Left kidney (tissue), 8 donors: ENCODE measurements at places on chromosomes 7 and 10.

- no peak for DNase-seq
These were observed 2.2 kb upstream of the VIM start for GRCh38 chr10:17225808-17226207.

DNA sequence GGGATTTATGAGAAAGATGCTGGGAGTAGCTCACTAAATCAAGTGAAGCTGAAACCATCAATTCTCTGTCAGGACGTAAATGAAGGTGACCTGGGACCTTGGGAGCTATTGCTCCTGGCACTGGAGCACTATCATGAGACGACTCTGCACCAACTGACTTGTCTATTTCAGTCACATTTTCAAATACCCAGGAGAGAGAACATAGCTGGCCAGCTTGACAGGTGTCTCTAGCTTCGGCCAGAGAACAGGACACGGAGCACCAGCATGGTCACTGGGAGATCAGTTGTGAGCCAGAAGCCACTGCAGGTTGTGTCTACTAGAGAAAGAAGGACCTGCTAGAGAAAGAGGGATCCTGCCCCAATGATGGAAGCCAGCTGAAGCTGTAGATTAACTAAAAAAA is 17.4 kb upstream of the ATOH7 start:
- DNase-seq, result no peak

GRCh38 chr10:77566236-77566635 is 71.4 kb downstream of the KCNMA1 start:
- DNase-seq, result no peak

GRCh38 chr7:104793066-104793465 is 220.9 kb upstream of the KMT2E start:
- DNase-seq, result no peak

- no peak for DNase-seq
These were observed 3.0 kb downstream of the SEMA4G start for GRCh38 chr10:100972115-100972903.

GRCh38 chr7:6375348-6376101 is 72.2 kb downstream of the DAGLB start:
- no peak for DNase-seq

GRCh38 chr10:104321725-104322415 is 16.4 kb downstream of the ITPRIP start:
- no peak for DNase-seq

DNA sequence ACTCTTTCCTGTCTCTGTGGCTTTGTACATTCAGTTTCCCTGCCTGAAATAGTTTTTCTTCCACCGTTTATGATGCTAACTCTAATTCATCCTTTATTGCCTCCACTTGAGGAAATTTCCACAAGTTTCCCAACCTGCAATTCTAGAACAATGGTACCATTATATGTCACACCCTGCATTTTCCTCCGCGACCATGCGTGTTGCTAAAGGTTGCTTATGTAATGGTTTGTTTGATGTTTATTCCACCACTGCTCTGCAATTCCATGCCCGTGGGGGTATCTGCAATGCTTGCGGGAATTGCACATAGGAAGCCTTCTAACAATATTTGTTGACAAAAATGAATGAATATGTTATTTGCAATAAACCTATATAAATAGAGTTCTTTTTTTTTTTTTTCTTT is 69.5 kb upstream of the ST8SIA6 start:
- no peak for DNase-seq

- DNase-seq, result no peak
These were observed 5.2 kb downstream of the FAM133B start for GRCh38 chr7:92584953-92585352.

DNA sequence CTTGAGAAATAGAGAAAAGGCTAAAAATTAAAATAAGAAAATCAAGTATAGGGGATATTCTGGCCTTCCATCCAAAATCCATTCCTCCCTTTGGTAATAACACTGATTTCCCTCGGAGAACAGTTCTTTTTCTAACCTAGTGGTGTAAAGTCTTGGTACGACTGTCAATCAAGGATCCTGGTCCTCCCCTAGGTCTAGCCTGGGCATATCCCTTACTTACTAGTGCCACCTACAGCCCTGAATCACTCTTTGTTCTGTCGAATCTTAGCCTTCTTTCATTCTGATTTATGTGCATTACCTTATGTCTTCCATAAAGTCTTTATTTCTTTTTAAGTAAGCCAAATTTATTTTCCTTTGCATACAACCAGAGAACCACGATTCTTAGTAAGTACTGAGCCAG is 298.7 kb upstream of the LRRTM3 start:
- no peak for DNase-seq

GRCh38 chr10:96890172-96890513 is 58.0 kb downstream of the LCOR start:
- DNase-seq, result no peak

DNA sequence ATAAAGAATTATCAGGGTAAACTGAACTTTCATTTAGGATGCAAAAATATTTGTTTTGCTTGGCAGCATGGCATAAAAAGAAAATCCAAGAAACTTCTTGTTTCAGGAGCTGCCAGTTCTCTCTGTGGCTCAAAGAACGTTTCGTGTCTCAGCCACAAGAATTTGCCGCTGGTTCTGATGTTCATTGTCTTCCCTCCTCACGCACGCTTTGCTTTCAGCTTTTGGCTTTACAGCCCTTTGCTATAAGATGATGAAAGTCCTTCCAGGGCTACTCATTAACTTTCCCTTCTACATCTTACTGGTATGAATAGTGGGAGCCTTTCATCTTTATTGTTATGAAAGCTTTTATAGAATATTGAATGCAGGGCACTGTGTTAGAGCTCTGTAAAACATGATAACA is 124.7 kb downstream of the BICC1 start:
- no peak for DNase-seq

DNA sequence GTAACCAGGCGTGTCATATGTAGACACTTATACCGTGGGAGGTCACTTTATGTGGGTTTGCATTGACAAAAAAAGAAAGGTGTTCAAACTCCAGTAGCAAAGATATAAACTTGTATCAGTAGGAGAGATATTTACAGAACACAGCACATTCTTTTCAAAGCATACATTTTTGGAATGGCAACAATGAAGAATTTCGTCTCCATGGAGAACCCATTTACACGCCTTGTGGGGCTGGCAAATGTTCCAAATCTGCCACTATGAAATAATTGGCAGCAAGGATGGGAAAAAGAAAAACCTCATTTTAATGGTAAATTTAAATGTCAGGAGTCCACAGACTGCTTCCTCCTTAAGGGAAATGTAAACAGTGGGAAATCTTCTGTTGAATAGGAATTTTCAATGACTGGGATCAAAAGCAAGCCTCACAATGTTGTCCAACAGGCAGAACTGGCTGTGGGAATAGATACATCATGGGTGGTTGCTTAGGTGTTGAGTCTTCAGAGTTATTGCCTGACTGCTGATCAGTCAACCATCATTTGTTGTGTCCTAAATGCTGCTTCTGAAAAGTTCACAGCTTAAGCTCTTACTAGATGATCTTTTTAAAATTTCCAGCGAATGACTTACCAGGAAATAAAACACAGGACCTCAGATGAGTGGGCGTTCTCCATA is 256.6 kb upstream of the SEMA3C start:
- no peak for DNase-seq

GRCh38 chr10:33698033-33698432 is 363.6 kb upstream of the NRP1 start:
- DNase-seq, result no peak

GRCh38 chr7:81231301-81231838 is 312.5 kb upstream of the SEMA3C start:
- DNase-seq, result no peak

- peak; percentile 90 for DNase-seq
These were observed at the start of gene ATP6V0E2 for GRCh38 chr7:149873074-149873969. TSS of gene ATP6V0E2 (plus strand) at chr7:149873969. CDS start at chr7:149874066, 97 bp downstream.
